ENCODE measurements at places on chromosomes 1 and 21.
A peak's percentile ranks its signal among the peaks of the same experiment; 100 is the strongest.

GRCh38 chr1:94591823-94592570 lies 50.4 kb upstream of the F3 start:
- DNase-seq: no peak

DNA sequence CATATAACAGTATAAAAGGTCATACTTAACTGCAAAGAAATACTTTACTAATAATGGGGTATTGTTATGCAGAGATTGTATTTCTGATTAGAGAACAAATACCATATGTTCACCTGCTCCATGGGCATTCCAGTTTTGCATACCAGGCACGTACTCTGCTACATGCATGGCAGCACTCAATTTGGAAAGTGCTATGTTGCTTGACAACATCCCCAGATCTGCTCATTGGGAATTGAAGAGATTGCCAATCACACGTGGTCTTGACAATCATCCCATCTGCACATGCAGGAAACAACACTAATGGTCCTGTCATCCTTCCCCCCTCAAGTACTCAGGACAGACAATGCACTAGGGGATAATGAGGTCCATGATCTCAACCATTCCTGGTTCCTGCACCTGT lies 63.4 kb upstream of the PDE4B start:
- DNase-seq: no peak

DNA sequence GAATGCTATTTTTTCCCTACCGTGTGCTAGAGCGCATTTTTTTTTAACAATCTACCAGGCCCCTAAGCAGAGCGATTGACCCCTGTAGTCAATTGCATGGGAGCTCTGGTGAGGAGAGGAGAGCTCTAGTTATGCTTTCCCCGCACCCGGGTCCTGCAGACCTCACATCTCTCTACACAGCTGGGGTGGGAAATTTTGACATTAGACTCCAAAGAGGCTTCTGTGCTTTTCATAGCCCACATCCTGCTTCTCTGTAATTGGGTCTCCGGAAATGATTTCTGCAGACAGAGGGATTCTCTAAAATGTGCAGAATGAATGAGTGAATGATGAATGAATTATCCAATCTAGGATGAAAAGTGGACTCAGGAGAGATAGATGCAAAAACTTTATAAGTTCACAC lies 41.5 kb upstream of the DUSP10 start:
- no peak for DNase-seq

DNA sequence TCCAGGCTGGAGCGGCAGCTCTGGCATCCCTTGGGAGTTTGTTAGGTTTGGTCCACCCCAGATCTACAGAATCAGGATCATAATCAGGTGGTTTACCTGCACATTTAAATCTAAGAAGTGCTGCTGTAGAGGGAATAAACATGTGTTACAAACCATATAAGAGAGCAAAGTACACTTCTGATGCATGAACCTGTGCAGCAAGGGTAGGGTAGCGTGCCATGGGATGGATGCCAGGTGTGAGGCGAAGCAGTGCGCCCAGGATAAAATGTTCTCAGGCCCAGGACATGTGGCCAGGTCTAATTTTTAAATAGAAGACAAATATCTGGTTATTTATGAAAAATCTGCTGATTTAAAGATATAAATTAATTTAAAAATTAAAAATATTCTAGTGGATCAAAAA lies 308.8 kb upstream of the USP24 start:
- DNase-seq: no peak

DNA sequence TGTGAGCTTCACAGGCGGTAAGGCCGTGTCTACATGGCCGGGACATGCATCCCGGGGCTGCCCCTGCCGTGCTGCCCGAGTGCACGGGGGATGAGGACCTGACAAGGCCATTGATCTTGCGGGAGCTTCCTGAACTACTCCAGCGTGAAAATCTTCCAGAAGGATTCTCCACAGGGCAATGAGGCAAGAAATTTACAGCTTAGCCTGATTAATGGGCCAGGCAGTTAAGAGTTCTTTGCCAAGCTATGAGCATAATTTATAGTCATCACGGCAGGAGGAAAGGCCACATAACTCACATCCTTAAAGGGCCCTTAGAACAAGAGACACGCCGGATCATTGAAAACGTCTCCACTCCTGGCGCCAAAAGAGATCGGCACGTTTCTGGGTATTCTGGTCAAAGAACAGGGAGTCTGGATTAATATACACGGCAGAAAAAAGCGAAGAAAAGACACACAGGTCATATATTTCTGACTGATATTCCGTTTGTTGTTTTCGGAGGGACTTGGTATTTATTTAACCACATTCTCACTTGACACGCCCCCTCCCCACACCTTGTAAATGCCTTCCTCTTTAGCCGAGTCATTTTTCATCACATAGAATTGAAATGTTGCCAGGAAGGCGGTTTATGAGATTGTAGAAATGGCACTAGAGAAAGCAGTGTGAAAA lies 180.5 kb downstream of the DYRK1A start:
- no peak for DNase-seq

DNA sequence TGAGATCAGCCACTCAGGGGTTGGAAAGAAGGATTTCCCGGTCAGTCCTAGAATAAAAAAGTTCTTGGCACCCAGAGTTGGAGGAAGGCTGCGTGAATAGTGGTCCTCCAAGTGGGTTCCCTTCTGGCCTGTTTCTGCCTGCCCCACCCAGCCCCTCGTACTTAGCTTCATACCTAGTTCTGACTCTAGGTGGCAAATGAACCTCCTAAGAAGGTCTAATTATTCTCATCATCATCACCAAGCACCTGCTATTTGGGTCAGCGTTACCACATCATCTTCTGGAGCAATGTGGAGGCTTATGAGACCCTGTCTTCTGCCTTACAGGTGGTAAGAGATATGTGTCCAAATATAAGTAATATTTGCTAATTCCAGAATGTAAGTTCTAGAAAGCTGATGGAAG lies 35.9 kb upstream of the NFASC start:
- no peak for DNase-seq

- no peak for DNase-seq
Observed at GRCh38 chr21:38170283-38170682, 86.5 kb upstream of the KCNJ15 start.

- peak; percentile 49 for DNase-seq
Observed at GRCh38 chr21:29499734-29500343, 201.1 kb downstream of the BACH1 start.

DNA sequence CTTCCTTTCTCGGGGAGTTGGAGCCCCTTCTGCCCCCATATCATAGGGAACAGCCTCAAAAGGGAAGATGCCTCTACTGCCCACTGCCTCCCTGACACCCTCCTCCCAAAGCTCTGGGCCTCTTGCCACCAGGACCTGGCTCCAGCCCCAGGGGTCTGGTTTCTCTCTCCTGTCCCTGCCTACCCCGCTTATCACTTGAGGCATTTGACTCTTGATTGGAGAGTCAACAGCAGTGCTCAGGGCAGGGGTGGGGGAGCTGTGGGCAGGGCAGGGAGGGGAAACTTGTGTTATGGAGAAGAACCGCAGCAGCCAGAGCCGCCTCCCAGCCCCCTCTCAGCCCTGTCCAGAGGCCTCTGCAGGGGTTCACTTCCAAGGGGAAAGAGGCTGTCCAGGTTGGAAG lies 573 bp downstream of the TRIM63 start:
- no peak for DNase-seq

DNA sequence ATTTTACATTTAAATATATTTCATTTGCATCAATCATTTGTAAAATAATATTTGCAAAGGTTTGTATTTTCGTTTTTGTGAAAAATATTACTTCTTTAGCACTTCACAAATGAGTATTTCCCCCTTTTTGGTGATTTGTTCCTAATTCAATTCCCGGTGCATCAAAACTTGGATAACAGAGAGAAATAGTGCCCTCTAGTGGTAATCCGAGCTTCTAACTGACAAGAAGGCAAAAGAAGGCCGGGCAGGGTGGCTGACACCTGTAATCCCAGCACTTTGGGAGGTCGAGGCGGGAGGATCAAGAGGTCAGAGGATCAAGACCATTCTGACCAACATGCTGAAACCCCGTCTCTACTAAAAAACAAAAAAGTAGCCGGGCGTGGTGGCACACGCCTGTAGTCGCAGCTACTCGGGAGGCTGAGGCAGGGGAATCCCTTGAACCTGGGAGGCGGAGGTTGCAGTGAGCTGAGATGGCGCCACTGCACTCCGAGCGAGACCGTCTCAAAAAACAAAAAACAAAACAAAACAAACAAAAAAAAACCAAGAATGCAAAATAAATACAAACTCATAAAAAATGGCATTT lies 137.7 kb downstream of the COL11A1 start:
- peak; percentile 9 for DNase-seq

GRCh38 chr1:229098903-229099578 lies 171.9 kb upstream of the RAB4A start:
- no peak for DNase-seq

DNA sequence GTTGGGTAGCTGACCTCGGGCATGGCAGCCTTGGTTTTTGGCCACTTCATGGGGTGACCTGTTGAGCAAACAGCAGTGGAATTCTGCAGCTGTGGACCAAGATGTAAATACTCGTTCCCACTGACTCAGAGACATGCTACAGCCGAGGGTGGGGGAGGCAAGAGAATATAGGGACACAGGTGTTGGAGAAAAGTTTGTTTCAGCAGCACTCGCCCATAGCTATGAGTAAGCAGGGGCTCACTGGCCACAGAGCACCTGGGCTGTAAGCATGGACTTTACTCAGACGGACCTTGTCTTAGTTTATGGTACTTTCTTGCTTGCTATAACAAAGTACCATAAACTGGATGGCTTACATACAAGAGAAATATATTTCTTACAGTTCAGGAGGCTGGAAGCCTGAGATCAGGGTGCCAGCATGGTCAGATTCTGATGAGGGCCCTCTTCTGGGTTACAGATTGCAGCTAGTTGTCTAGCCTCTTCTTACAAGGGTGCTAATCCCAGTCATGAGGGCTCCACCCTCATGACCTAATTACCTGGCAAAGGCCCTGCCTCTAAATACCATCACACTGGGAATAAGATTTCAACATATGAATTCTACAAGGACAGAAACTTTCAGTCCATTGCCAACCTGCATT lies 437.2 kb upstream of the DAB1 start:
- no peak for DNase-seq

GRCh38 chr1:232875536-232875935 lies 70.3 kb downstream of the MAP10 start:
- no peak for DNase-seq

DNA sequence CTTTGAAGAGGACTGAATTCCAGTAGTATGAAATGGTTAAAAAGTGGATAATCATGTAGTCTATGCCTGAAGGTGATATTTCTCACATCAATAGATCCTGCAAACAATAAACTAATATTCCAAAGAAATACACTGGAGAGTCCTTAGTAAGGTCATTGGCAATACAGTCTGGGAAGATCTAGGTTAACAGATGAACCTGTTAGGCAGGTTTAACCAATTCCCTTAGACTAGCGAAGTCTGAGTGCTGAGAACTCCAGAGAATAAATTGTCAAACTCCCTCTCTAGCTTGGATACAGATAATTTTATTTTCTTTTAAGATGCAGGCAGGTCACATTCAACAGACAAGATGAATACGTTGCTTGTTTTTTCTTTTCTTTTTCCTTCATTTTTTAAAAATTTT lies 2.4 kb downstream of the GPR157 start:
- DNase-seq: no peak
